Aortic smooth muscle cell (primary cell): ENCODE measurements at places on chromosomes 11 and 22. TPM values are rescaled to one million over a fixed set of nuclear protein-coding genes. Genes with fewer than 3 reads are reported as not detected.

Gene DEFB131B
- total RNA-seq = not detected in 2 replicates

Gene BTBD18
- not detected in 2 replicates for total RNA-seq

Gene WNT11
- total RNA-seq = 0.26 and 0.68 TPM in 2 replicates

Gene CCDC116
- total RNA-seq = 0.19 TPM in 1 of 2 replicates, not detected in the other

Gene KRTAP5-7
- total RNA-seq = 0.13 TPM in 1 of 2 replicates, not detected in the other

Gene KRTAP5-9
- not detected in 2 replicates for total RNA-seq
